Stimulated activated CD4-positive, alpha-beta T cell treated with anti-CD3 and anti-CD28 coated beads, Interleukin-4, amount 100 ng/mL, for 4 hours (primary cell): ENCODE measurements at places on chromosomes 2 and 18.

GRCh38 chr2:213066443-213066743 lies 85.0 kb downstream of the IKZF2 start:
- DNase-seq, result no peak

- no peak for DNase-seq
These were observed 45.3 kb downstream of the SCTR start for GRCh38 chr2:119478978-119479295.

DNA sequence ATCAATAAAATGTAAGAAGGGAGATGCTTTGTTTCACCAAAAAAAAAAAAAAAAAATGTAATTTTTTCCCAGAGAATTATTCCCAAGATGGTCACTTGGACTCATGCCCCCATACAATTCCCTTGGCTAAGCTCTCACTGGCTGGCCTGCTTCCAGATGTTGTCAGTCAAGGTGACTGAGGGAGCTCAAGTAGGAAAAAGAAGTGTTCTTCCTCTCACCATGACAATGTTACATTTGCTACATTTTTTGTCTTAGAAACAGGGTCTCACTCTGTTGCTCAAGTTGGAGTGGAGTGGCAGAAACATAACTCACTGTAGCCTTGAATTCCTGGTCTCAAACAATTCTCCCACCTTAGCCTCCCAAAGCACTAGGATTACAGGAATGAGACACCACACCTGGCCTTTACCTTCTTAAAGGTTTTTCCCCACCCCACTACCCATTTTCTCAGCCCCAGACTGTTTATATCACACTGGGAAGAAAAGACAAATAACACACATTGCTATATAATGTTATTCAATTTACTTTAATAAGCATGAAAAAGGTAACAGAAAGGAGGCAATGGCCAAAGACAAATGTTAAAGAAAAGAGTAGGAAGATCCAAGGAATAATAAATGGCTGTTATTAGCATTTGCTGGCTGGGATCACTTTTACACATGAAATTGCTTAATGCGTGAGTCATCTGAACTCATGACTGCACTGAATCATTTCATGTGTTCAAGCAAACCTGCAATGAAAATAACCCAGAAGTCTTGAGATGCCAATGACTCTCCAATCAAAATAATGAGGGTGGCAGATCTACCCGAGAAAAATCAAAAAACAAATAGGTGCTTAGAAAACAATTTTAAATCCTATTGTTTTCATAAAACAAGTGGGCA lies 45.2 kb downstream of the ACVR1 start:
- DNase-seq, result no peak

GRCh38 chr18:21100678-21101077 lies 10.9 kb downstream of the ROCK1 start:
- no peak for DNase-seq
